Fibroblast of the aortic adventitia (primary cell): ENCODE measurements at places on chromosomes 16 and 17. TPM values are rescaled to one million over a fixed set of nuclear protein-coding genes. Genes with fewer than 3 reads are reported as not detected.

Gene TPSG1
- not detected in 2 replicates for total RNA-seq

Gene NECAB2
- 0.18 and 0.90 TPM in 2 replicates for total RNA-seq

Gene DBF4B
- 4.9 and 5.2 TPM in 2 replicates for total RNA-seq

Gene KRTAP4-2
- not detected in 2 replicates for total RNA-seq

Gene PPP1R27
- not detected in 2 replicates for total RNA-seq

Gene KRTAP4-5
- total RNA-seq, result not detected in 2 replicates

GRCh38 chr16:20798364-20798763 lies 7.9 kb downstream of the ERI2 start:
- no peak for DNase-seq

DNA sequence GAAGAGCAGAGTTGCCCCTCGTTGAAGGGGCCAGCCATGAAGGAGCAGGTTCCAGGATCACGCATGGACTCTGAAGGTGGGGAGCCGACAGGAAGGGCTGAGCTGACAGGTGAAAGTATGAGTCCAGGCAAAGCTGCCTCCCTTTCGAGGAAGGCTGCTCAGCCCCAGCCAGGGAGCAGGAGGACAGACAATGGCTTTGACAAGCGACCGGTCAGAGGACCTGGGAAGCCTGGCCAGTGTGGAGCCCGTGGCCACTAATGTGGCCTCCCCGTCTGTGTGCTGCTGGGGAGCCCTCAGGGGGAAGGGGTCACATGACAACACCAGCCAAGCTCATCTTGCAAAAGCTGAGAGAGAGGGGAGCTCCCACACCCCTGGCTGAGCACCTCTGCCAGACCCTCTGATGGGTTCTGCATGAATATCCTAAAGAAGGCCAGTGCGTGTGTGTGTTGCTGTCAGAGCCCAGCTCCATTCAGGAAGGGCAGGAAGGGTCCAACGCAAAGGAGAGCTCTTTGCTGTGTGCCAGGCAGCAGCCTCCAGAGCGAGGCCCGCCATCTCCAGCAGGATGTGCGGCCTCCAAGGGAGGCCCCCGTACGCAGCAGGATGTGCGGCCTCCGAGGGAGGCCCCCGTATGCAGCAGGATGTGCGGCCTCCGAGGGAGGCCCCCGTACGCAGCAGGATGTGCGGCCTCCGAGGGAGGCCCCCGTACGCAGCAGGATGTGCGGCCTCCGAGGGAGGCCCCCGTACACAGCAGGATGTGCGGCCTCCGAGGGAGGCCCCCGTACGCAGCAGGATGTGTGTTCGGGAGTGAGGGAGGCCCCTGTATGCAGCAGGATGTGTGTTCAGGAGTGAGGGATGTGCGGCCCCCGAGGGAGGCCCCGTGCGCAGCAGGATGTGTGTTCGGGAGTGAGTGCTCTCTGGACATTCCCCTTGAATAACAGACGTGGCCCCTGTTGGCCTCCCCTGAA lies 102.1 kb upstream of the CHMP6 start:
- DNase-seq, result no peak

DNA sequence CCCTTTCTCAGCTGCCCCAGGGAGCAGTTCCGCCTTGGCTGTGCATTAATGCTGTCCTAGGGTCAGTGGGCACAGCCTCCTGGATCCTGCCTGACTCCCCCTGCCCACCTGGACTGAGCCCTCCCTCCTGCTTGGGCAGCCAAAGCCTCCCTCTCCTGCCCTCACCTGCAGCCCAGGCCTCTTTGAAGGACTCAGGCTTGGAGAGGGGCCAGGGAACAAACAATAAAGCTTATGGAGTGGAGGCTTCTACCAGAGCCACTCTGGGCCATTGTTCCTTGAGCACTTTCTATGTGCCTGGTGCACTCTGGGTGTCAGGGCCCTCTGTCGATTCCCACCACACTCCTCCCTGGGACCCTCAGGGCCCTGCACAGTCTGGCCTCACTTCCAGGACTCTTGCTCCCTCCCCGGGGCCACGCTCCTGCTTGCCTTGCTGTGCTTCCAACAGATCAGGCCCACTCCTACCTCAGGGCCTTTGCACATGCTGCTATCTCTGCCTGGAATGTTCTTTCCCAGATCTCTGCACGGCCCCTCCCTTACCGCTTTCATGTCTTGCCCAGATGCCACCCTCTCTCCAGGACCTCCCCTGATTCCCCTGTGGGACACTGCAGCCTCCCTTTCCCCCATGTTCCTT lies 5.0 kb downstream of the KCNJ12 start:
- no peak for DNase-seq

DNA sequence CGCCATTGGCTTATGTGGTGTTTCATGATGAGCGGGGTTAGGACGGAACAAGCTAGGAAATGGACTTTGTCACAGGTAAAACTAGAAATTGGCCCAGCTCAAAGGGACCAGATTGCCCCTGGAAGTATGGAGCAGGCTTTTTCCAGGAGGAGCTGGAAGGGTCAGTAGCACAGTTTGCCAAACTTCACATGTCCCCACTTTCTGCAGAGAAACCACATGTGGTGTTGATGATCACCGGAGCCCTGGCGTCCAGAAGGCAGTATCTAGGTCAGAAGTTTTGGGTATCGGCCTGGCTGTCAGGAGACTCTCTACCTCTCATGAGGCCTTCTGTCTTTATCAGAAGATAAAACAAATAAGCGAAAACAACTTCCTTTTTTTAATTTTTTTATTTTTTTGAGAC lies 248.5 kb downstream of the SOX9 start:
- DNase-seq, result no peak

DNA sequence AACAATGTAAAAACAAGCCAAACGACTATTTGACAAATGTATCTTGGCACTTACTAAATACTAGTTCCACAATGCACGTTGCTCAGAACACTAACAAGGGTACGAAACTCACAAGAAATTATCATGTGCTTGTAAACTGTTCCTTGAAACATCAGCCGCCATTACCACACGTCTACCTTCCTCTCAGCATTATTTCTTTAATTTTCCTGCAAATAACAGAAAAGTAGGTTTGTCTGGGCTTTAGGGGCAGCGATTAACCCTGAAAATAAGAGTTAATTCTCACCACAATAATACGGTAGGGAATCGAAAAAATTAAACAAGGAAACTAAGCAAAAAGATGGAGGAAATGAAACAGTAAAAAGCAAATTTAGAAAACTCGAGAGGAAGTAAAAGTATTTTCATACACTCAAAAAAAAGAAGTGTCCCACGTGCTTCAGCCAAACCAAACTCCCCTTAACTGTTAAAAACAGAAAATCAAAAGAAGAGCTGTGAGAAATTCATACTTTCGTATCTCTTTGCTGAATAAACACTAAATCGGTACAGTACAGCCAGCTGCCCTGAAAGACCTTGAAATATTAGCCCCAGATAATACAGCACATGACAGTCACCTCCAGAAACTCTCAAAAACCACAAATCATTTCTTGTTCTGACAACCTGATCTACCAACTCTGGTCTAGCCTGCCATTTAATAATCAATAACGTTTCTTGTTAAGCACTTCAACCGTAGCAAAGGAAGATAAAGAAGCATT lies 1.2 kb downstream of the ARHGAP17 start:
- DNase-seq, result no peak

- DNase-seq, result peak; percentile 86
Measured at GRCh38 chr16:86882586-86883280, 304.4 kb downstream of the FOXL1 start.

GRCh38 chr17:14135906-14136590 lies 66.7 kb downstream of the COX10 start:
- no peak for DNase-seq

DNA sequence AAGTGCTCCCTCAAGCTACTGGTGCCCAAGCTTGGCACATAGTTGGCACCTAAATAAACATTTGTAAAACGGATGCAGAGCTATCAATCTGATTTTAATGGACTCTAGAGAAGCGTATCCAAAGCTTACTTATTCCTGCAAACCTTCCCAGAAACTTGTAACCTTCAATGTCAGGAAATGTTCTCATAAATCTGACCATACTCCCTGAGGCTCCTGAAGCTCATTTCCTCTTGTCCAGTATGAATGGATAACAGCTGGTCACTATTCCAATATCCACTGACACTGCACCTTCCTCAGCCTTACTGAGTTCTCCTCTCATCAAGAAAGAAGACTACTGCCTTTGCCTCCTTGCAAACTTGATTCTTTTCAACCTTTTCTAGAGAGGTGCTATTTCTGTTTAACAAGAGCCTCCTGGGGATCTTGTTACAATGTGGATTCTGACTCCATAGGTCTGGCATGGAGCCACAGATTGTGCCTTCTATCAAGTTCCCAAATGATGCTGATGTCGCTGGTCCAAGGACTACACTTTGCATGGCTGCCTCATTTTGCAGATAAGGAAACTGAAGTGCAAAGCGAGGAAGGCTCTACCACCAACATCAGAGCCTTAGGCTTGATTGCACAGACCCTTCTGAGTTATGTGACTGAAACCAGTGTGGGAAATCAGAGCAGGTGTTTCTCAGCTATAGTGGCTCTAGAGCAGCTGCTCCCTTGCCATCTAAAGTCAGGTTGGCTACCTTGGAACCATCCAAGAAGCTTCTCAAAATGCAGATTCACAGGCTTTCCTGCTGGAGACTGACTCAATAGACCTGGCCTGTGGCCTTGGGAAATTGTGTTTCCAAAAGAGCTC lies 377.8 kb downstream of the SOX9 start:
- DNase-seq, result no peak

- DNase-seq, result no peak
Measured at GRCh38 chr17:64002658-64003525, 4.7 kb downstream of the PRR29 start.

DNA sequence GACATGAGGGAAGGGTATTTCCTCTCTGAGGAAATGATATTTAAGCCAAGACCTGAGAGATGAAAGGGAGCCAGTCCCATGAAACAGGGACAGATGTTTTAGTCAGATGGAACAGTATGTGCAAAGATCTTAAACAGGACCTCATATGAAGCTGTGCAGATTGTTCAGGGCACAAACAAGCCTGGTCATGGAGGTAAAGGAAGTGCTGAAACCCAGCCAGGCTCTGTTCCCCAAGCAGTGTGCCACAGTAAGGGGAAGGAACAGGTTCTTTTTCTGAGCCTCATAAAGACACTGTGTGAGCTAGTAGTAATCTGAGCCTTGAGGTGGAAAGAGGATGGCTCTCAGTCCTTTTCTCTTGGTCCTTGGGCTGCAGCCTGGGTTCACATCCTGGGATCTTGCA lies 159.9 kb downstream of the ANKFN1 start:
- DNase-seq, result peak; percentile 10

- DNase-seq, result no peak
Measured at GRCh38 chr16:30185683-30186421, 2.5 kb downstream of the CORO1A start.

GRCh38 chr16:25845901-25846300 lies 154.1 kb downstream of the HS3ST4 start:
- DNase-seq, result no peak

GRCh38 chr17:72891627-72892026 lies 200.9 kb downstream of the SLC39A11 start:
- no peak for DNase-seq

GRCh38 chr17:38578229-38579082 lies 27.3 kb downstream of the SRCIN1 start:
- no peak for DNase-seq

DNA sequence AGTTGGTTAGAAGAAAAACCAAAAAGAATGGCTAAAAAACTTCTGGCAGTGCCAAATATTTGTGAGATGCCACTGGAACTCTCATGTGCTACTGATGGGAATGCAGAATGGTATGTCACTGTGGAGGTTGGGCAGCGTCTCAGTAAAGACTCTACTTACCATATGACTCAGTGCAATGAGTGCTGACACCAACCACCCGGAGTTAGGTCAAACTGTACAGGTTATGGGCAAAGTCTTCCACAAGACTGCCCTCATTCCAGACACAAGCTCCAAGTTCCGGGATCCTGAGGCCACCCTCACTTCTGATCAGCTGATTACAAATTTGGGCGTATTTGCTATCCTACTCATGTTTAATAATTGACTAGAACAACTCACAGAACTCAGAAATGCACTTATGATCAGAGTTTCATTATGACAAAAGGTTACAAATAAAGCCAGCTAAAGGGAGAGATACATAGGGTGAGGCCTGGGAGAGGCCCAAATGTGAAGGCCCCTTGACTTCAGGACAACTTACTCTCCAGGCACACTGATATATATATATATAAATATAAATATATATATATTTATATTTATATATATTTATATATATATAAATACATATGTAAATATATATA lies 114.9 kb downstream of the TRIM37 start:
- peak; percentile 8 for DNase-seq

DNA sequence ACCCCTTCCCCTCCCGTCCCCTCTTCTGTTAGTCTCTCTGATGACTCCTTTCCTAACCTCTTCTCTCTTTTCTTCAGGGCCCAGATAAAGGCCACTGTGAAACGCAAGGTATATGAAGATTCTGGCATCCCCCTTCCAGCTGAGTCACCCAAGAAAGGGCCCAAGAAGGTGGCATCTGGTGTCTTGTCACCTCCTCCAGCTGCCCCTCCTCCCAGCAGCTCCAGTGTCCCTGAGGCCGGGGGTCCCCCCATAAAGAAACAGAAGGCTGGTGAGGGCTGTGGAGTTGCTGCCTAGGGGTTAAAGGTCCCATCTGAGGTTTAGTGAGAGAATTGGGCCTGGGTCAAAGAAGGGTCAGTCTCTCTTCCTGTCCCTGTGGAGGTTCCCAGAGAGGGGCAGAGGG lies 4.0 kb downstream of the RNASEK start:
- no peak for DNase-seq

DNA sequence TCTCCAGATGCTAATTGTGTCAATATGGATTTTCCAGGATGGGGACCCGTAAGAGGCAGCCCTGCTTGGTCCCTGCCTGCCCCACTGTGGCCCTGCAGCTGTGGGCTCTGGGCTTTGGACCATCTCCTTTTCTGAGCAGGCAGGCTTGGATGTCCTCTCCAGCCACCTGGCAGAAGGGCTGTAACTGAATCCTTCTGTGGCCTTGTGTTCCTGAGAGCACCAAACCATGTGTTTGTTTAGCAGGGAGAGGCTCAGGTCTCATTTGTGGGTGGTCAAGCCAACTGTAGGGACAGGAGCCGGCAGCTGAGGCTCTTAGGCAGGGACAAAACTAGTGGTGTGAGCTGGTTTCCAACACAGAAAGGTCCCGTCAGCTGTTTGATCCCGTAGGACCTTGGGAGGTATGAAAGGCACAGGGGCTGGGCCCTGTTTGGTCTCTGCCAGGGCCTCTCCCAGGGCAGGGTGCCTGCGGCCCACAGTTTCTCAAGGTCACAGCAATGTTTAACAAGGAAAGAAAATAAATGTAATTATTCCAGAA lies 18.5 kb downstream of the SEC14L5 start:
- no peak for DNase-seq

DNA sequence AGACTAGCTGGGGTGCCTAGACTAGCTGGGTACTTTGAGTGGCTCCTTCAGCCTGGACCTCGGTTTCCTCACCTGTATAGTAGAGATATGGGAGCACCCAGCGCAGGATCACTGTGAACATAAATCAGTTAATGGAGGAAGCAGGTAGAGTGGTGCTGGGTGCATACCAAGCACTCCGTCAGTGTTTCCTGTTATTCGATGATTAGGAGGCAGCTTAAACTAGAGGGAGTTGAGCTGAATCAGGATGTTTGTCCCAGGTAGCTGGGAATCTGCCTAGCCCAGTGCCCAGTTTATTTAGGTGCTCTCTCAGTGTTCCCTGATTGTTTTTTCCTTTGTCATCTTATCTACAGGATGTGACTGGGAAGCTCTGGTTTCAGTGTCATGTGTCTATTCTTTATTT lies 8.4 kb upstream of the TMEM235 start:
- DNase-seq, result no peak

- peak; percentile 71 for DNase-seq
Measured at GRCh38 chr17:6651919-6652452, 424 bp downstream of the C17orf100 start.
